Gastroesophageal sphincter (tissue), 4 donors: ENCODE measurements at places on chromosomes 4 and X.

DNA sequence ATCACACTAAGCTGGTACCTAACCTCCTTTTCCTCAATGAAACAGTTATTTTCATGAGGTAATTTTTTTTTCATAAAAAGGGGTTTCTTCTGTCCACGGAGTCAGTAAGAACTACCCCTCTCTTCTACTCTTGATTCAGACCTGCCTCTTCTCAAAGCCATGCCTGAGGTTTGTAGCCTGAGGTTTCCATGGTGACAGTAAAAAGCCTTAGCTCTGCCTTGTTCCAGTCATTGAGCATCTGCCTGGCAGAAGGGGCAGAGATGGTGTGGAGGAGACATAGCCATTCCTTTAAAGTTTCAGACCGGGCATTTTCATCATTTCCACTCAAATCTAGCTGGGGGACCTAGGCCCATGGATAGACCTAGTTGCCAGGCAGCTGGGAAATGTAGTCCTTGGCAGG, 135.5 kb downstream of the REPS2 start:
- no peak for ATAC-seq

- ATAC-seq, result peak; percentile 50
These were observed 91.4 kb downstream of the BCOR start for GRCh38 chrX:40006106-40007017.

DNA sequence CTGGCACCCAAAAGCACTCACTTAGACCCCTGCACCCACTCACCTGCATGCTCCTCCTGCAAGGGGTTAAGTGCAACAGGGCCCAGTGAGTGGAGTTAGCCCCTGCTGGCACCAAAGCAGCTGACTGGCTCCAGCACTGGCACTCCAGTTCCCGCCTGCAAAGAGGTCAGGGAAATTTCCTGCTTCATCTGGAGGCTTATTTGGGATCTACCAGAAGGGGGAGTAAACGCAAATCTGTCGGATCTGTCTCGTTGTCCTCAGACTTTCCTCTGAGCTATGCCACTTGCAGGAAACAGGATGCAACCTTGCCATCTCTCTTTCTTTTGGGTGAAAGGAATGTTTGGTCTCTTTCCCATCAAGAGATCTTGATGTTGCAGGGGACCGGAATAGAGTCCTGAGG, 435.6 kb downstream of the PCDH10 start:
- no peak for ATAC-seq

DNA sequence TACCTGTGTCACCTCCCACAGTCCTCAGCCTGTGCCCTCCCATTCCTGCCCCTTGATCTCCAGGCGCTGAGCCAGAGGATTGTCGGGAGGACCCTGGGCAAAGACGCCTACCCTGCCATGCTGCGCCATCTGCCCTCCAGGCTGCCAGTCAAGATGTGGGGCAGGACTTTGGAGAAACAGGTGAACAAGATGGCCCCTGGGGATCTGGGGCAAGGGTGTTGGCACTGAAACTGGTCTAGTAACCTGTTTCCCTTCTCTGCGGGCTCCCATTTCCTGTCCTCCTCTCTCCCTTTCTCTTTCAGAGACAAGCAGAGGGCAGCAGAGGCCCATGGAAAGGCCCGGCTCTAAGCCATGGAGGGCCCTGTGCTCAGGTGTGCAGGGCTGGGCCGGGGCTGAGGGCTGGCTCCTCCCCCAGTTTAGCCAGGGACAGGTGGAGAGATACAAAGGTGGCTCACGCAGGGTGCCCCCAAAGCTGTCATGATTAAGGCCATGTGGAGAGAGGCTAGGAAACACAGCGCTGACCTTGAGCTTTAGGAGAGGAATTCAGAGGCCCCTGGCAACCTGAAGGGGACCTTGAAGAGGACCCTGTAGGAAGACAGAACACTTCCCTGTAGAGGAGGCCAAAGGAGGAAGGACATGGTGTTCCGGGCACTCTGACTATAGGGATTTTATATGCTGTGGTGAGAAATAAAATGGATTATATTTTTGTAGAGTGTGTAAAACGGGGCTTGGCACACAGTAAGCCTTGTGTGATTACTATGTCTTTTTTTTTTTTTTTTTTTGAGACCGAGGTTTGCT, at the start of gene GLOD5:
Gene GLOD5, plus strand, starts transcription at position 74 of the 798 bp plus-strand sequence. Its CDS starts 44 bp downstream, at position 118.
- ATAC-seq, result no peak

DNA sequence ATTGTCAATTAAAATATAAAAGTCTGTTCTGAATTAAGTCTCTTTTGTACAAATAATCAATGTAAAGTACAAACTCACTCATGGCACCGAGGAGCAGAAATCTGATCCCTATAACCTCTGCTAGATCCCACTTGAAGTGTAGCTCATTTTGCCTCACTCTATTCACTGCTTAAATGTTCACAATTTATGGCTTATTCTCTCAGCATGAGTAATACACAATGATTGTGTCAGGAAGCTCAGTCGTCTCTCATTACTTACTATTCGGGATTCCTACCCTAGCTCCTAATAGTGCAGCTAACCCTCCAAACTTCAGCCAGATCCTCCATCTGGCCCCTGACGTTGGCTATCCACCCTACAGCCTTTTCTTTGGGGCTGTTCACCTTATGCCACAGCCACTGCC, 4.7 kb upstream of the AMMECR1 start:
- ATAC-seq, result no peak

DNA sequence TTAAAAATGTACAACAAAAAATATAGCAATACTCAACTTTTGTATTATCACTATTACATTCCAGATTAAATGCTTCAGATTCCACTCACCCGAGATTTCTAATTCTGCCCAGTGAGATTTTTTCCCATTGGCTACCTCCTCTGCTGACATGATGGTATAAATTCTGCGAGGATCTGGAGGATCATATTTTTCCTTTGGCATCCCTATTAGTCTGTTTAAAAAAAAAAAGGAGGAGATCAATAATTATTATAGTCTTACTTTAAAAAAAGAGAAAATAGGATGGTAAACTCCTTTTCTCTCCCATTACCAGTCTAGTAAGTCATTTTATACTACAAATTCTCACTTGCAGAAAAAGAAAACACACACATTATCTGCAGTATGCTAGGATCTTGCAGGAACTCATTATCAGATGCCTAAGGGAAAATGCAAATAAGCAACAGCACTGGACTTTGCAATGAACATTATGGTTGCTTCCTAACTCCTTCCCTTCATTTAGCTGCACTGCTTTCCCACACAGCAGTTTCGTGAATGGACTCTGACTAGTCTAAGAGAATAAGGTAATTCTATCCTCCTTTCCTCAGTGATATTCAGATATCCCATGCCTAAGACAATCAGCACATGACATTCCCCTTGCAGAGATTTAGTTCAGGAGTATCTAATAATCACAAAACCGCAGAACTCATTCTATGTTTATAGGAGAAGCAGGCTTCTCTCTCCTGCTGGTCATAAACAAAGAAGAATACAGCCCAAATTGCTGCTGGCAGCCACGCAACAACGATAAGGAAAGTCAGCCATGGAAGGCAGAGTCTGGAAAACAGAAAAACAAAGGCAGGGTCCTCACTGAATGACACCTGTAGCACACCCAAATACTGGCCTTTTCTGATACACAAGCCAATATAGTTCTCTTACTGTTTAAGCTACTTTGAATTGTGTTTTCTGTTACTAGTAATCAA, 42.7 kb downstream of the CNOT6L start:
- no peak for ATAC-seq

DNA sequence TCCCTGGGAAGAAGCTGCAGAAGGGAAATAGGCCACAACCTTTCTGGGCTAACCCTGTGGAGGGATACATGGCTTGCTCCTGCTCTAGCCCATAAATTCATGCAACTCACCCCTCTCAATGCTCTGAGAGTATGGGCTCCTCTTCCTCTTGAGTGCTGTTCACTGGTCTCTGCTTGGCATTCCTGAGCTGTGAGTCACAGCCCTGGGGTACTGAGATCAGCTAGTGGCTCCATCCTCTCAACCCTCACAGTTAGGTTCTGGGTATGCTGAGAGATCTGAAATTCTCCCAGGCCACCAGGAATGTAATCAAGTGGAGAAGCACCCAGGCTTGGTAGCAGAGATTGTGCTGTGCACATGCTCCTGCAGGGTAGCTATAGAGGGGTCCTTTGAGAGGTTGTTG, 60.6 kb upstream of the SPANXN2 start:
- no peak for ATAC-seq

DNA sequence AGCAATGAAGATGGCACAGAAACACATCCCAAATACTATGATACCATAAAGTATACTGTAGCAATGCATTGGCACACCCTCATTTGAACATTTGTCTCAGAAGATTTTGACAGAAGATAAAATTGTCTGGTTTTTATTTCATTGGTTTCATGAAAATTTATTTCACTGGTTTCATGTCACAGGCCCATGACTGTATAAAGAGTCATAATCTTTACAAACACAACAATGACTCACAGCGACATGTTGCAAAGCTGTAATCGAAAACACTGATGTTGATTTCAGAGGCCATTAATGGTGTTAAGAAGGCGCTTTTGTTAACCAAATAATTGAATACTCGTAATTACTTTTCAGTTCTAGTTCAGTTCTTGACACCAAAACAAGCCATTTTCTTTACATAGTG, 8.1 kb upstream of the DTHD1 start:
- no peak for ATAC-seq

DNA sequence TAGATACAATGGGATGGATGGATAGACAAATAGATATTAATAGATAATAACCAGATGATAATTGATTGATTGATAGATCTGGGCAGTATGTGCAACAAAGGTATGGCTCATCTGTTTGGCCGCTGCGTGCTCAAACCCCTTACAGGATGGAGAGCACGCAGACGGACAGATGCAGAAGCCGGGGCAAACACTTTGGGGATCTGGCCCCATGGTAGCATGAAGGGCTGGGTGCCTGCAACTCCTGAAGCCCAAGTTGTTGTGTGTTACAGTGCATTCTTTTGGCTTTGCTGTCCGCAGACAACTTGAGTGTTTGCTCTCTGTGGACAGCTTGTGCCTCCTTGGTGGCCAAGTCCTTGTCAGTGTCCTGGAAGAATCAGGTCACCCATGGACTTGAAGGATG, 10.6 kb upstream of the DHRSX start:
- ATAC-seq, result no peak

DNA sequence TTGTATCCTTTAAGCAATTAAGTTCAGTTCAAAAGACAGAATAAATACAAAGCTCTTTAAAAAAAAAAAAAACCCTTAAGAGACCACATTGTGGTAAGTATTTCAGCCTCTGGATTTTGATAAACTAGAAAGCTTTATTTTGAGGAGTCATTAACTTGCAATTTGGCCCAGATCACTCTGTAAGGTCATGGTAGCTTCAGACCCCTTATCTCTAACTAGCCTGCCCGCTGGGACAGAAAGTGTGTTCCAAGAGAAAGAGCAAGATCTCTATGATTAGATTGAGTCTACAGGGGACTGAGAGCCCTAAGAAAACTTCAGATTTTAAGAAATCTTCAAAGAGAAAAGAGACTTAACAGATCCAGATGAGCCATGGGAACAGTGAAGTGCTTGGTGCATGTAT, 45.6 kb downstream of the GALNT7 start:
- ATAC-seq, result no peak

DNA sequence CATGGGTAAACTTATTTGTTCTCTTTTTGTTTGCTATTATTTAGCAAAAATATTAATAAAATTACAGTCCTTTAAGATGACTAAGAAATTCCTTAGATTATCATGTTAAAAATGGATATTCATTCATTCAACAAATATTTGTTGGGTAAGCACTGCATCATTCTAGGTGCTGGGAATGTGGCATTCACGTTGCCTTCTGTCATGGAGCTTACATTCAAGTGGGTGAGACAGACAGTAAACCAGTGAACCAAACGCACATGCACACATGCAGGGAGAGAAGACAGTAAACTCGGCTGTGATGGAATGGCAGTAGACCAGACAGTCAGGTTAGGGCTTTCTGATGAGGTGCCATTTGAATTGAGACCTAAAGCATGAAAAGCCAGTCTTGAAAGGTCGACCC, 91.8 kb downstream of the STOX2 start:
- no peak for ATAC-seq

- peak; percentile 94 for ATAC-seq
These were observed at the start of gene AFF1 for GRCh38 chr4:86934771-86935565. AFF1 (plus strand) TSS chr4:86935011; CDS start chr4:86948534, 13,523 bp downstream.

- ATAC-seq, result no peak
These were observed 240.2 kb upstream of the ADAMTS3 start for GRCh38 chr4:72809208-72809607.

DNA sequence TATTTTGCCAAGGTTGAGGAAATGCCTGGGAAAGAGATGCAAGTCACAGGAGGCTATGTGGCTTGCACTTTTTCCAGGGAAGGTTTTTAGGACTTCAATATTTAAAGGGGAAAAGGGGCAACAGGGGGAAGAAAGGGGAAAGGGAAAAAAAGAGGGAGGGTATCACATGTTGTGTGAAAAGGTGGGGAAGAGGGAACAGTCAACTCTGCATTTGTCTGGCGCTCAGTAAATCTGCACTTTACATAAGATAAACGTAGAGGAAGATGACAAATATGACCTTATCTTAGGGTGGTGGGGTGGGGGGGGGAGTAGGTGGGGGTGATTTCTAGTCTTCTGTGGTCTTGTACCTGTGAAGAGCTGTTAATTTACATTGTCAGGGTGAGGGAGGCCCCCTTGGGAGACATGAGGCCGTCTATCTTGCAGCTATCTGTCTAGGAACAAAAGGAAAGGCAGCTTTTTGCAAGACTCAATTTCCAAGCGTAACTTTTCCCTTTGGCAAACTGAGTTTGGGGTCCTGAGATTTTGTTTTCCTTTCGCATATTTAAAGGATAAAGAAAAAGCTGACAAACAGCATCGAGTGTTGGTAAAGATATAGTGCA, 71.5 kb upstream of the UCP1 start:
- ATAC-seq, result no peak

DNA sequence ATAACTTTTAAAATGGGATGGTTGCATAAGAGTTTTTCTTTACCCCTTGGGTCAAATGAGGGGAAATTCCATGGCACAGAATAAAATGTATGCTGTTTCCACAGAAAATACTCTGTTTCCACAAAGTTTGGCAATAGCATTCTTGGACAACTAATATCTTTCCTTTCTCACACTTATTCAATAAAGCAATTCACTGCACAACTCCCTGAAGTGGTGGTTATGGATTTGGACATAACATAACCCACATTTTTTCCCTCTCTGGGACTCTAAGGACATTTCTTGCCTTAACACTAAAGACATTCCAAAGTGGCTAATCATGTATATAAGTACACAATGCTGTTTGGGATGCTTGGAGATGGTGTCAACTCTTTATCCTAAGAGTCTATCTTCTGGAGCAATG, 51.7 kb upstream of the GPM6B start:
- no peak for ATAC-seq

DNA sequence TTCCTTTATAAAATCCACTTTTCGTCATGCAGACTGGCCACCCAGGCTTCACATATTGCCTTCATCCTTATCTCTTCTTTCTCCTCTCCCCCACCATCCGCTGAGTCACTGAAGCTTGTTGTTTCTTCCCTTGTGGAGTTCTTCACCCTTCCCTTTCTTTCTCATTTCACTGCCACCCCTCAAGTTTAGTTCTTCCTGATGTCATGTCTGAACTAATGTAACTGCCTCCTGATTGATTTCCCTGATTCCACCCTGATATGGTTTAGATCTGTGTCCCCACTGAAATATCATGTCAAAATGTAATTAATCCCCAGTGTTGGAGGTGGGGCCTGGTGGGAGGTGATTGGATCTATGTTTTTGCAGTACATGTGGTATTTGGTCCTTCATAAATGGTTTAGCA, 151.4 kb downstream of the CPEB2 start:
- ATAC-seq, result no peak

- no peak for ATAC-seq
These were observed 41.2 kb upstream of the RASGEF1B start for GRCh38 chr4:81512757-81513501.
